ENCODE measurements at places on chromosomes 6 and 20.

- DNase-seq = no peak
These were observed 162.0 kb upstream of the STMND1 start for GRCh38 chr6:16939839-16940238.

GRCh38 chr6:37168811-37169495 is 999 bp upstream of the PIM1 start:
- DNase-seq = peak; percentile 47

DNA sequence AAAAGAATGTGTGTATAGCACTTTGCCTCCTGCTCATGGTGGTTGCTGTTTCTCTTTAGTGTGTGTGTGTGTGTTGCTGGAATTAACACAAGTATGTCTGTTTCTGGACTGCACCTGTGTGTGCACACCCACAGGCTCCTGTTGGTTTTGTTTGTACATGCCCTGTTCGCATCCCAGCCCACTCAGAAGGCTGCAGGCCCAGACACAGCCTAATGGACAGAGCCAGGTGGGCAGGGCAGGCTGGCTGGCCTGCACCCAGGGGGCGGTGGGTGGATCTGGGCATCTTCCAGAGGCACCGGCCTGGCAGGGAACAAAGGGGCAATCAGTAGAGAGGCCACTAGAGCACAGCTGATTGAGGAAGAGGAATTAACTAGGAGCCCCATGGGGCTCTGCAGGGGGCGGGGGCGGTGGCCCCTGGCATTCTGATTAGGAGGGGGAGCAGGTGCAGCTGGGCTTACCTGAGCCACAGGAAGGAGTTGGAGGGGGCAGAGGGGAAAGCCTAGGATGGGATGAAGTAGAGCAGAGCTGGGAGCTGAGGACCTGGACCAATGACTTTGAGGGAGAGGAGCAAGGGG is 21.9 kb downstream of the CD40 start:
- no peak for DNase-seq

DNA sequence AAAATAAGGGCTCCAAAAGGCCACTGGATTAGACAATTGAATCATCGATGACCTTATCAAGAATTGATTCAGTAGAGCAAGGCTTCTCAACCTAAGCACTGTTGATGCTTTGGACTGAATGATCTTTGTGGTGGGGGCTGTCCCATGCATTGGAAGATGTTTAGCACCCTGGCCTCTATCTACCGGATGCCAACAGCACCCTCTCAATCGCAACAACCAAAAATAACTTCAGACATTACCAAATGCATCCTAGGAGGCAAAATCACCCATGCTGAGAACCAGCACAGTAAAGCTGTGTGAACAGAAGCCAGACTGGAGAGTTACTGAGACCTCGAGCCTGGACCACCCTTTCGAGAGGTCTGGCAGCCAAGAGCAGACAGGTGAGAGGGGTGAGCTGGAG is 67.5 kb downstream of the TBC1D7 start:
- no peak for DNase-seq

- DNase-seq = no peak
These were observed 91.7 kb downstream of the BMP7 start for GRCh38 chr20:57174737-57175136.

Data from activated CD4-positive, alpha-beta T cell treated with anti-CD3 and anti-CD28 coated beads, Interleukin-2, amount 50 U/mL, for 48 hours (primary cell).